Mesothelial cell of epicardium (in vitro differentiated cells): ENCODE measurements at places on chromosomes 2 and 18.

DNA sequence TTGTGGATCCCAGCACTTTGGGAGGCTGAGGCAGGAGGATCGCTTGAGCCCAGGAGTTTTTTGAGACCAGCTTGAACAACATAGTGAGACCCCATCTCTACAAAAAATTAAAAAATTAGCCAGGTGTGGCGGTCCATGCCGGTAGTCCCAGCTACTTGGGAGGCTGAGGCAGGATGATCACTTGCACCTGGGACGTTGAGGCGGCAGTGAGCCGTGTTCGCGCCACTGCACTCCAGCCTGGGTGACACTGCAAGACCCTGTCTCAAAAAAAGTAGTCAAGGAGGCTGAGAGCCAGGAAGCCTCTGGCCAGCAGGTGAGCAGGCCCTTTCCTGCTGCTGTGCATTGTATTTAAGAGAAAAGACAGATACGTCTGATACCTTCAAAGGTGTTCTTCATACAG, 11.1 kb upstream of the PROC start:
- no peak for DNase-seq

- DNase-seq, result peak; percentile 9
These were observed 145.6 kb downstream of the NDUFA10 start for GRCh38 chr2:239879423-239880084.

DNA sequence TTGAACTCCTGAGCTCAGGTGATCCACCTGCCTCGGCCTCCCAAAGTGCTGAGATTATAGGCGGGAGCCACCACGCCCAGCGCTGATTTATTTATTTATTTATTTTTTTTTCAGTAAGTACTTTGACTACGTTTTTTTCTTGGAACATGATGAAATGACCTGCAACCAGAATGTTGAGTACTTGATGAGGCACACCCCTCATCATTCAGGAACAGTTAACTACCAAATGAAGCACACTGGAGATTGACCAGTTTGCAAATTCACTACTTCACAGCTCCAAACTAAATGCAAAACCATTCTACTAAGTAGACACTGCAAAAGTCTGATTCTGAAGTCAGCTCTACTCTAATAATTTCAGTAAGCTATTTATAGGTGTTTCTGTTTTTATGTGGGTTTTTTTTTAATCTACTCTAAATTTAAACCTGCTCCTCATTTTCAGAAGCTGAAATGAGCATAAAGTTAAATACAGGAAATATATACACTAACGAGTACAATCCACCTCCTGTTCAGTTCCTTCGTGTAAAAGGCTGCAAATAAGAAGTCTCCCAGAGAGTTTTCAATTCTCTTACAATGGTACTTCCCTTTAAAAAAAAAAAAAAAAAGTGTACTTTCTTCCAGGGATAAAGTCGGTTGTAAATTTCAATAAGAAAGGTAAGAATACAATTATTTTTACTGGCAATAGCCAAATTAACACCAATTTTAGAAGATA, 1.4 kb downstream of the GFPT1 start:
- DNase-seq, result no peak

DNA sequence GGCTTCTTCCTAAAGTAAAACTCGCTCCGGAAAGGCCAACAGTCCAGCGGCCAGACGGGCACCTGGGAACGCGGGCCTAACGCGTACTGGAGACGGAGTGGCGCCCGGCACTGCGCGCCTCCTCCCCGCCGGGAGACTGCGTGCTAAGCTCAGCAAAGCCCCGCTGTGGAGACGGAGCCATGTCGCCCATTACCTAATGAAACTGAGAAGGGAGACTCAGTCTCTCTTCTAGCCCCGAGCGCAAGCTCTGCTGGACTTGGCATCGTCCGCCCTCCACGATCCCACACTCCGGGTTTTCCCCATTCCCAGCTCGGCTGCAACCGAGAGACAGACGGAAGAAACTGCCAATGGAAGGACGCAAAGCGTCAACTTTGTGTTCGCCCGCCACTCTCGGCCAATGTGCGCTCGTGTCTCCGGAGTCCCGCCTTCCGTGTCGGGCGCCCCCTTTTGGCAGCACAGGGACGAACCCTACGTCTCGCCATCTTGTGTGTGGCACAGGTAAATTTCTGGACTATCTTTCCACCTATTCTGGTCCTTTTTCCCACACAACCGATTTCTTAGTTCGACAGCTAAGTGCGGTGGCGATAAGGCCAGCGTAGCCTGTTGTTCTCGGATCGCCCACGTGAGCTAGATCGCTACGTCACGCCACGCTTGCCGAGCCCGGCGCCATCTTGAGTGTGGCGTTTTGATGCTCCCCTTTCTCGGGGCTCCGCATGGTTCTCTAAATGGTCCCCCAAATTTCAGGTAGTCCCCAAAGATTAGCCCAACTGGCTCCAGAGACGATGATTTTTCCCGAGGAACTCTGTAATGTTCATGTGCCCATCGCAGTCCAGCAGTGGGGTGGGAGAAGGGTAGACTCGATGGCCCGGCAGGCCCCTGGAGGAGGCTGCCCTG, 1.3 kb upstream of the PTMA start:
- peak; percentile 99 for DNase-seq

- DNase-seq, result peak; percentile 59
These were observed 626 bp upstream of the SLC1A4 start for GRCh38 chr2:64988420-64989125.

- no peak for DNase-seq
These were observed 1396.2 kb upstream of the PIK3C3 start for GRCh38 chr18:40558706-40559392.

- DNase-seq, result no peak
These were observed 120.2 kb downstream of the LPIN1 start for GRCh38 chr2:11866358-11867335.

- no peak for DNase-seq
These were observed 124.8 kb upstream of the RMDN2 start for GRCh38 chr2:37800176-37800858.

DNA sequence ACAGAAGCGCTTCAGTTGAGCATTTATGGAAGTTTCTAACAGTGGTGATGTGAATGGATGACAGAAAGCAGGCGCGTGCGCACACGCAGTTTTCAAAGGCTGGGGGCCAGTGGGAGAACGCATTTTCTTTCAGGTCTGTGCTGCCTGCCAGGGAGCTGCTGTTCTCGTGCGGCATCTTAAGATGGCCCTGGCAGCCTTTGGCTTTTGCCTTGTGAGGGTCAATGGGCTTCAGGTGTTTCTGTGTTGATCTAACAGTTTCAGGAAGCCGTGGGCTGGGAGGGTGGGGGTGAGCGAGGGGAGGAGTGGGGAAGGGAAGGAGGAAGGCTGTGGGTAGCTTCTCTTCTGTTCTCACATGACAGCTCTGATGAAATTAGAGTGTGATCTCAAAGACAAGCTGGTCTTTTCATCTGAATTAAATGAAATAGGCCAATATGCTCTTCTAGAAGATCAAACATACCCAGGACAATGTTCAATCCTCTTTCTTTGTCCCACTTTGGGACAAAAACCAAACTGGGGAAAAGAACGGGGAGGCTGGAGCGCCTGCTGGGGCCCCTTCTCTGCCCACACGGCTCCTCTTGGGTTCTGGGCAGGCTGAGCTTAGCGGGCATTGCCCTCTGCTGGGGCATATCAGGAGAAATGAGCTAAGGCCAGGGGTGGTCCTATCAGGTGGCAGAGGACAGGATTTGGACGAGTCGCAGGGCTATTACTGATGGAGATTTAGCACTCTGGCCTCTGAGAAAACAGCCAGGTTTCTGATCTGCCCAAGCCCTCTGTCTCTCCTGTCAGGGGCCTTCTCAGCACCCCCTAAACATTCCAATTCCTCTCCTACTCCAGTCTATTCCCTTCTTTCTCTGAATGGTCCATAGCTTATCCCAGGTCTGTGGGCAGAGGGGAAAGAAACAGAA, 126.2 kb upstream of the LGALSL start:
- no peak for DNase-seq

DNA sequence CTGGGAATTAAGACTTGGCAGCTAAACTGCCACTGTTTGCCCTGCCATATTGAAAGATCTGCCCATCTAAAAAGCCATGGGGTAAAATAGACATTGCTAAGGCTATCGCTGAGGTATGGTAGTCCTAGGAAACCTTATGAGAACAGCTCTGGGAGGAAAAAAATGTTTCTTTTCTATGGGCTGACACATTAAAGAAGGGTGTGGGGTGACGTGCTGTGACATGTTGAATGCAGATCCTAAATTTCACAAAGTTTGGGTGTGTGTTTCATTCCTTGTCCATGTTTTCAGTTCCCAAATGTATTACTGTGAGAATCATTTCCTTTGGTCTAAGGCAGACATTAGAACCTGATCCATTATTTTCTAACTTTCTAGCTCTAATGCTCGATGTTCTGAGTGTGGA, 766.4 kb downstream of the BCL11A start:
- no peak for DNase-seq

DNA sequence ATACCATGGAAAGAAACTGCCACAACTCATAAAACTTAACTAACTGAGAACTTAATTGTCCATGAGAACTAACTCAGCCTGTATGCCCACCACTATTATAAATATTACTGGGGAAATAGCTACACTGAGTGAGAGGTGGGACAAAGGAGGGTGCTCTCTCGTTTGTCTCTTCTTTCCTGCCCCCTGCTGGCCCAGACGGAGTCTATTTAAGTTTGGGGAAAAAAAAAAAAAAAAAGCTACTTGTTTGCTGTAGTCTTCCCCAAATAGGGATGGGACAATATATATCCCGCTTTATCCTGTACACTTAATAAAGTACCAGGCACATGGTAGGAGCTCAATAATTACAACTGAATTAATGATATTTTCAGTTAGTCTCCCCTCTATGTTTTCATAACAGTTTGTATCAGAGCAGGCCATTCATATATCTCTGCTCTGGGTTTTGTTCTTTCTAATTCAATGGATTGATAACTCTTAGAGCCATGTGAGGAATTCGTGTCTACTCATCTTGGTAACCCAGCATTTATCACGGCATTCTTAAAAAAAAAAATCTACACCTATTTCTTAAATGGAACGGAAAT, 647.6 kb upstream of the PKDCC start:
- no peak for DNase-seq

GRCh38 chr2:60976875-60977561, 40.5 kb upstream of the PEX13 start:
- DNase-seq, result no peak

DNA sequence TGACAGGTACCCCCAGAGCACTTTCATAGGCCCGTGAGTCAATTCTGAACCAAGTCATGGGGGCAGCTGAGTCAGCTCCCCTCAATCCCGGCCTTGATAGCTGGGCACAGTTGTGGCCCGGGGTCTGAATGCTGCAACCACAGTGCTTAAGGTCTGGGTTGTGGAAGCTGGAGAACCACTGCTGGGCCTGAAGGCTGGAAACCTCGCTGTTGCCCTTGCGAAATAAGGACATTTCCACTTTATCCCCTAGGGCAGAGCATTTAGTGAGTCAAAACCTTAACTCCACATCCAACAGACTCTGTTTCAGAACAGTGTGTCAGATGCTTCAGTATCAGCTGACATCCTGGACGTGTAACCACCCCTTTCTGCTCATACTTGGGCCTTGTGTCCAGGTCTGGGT, 58.6 kb downstream of the SP110 start:
- no peak for DNase-seq

GRCh38 chr2:150487537-150488429, at the start of gene RND3:
RND3 (minus strand) TSS chr2:150487667; CDS start chr2:150487417, 250 bp downstream.
- peak; percentile 86 for DNase-seq

DNA sequence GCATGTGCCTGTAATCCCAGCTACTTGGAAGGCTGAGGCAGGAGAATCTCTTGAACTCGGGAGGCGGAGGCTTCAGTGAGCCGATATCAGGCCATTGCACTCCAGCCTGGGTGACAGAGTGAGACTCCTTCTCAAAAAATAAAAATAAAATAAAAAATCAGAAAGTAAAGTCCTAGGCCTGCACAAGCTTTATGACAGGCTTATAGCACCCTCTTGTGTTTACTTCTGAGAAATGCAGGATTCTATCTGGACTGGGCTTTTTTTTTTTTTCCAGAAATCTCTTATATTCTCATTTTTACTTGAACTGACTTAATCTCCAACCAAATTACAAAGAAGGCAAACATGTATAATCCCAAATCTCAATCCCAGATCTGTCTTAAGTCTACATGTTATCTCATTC, 26.1 kb upstream of the REG3G start:
- DNase-seq, result no peak

- DNase-seq, result no peak
These were observed 10.3 kb downstream of the EDAR start for GRCh38 chr2:108978709-108979111.

DNA sequence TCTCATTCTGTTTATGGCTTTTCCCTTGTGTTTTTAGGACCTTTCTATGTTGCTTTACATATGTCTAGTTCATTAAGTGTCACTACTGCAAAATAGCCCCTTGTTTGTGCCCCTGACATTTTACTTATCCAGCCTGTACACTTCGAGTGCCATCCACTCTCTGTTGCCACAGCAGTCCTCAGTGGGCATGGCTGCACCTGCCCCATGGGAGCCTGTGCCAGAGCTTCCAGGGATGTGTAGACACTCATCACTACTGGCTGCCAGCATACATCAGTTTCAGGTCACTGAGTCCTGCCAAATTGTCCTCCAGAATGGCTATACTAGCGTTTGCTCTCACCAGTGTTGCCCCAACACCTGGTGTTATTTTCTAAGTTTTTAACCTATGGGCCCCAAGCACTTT, 80.4 kb downstream of the ARMC9 start:
- DNase-seq, result no peak

DNA sequence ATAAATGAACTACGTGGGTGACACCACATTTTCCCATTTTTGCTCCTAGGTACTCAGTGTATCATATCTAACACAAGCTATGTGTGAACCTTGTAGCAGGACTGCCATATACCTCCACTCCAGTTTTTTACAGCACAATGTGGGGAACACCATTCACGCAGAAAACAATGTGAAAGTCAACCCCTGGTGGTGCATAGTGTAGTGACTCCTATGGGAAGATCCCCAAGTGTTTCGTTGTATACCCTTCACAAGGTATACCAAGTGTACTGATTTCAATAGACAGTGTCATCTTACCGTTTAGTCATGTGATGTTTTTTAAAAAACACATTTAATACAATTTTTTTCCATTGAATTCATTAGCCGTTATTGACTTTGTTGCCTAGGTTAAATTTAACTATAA, 68.1 kb downstream of the ANKRD12 start:
- no peak for DNase-seq

GRCh38 chr18:78405763-78406162, 573.9 kb upstream of the SALL3 start:
- DNase-seq, result no peak

DNA sequence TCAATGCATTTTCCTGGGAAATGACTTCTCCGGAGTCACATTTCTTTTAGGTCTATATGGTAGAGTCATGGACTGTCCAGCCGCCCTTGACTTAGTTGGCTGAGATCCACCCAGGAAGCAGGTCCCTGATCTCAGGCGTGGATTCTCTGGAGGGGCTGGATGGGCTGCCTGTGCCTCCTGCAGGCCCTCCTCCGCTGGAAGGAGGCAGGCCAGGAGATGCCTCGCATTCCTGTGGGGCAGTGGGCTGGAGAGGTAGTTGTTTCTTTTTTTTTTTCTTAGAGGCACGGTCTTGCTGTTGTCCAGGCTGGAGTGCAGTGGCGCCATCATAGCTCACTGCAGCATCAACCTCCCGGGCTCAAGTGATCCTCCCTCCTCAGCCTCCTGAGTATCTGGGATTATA, 129.0 kb upstream of the MYCN start:
- DNase-seq, result no peak

GRCh38 chr2:191176801-191177438, 26.1 kb upstream of the STAT4 start:
- DNase-seq, result no peak

GRCh38 chr18:30465096-30465495, 577.4 kb downstream of the DSC3 start:
- DNase-seq, result no peak
